B cell (primary cell): ENCODE measurements at places on chromosomes 7 and 10. TPM values are rescaled to one million over a fixed set of nuclear protein-coding genes. Genes with fewer than 3 reads are reported as not detected.

GRCh38 chr7:28168393-28169158 is 12.0 kb downstream of the JAZF1 start:
- peak; percentile 75 for DNase-seq

DNA sequence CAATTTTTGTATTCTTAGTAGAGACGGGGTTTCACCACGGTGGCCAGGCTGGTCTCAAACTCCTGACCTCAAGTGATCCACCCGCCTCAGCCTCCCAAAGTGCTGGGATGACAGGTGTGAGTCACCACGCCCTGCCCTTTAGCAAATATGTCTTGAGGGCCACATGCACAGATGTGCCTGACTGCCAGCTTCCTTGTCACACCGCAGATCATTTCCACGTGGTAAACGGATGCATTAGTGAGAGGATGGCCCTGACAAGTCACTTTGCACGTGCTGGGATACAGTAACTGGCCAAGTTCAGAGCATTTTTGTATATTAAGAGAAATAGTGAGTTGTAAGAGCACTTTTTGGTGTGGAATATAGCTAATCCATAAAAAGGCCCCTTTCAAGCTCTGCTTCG is 44.3 kb upstream of the FAM180A start:
- DNase-seq: no peak

GRCh38 chr10:112295853-112296830 is 12.9 kb downstream of the TECTB start:
- DNase-seq: no peak

CNOT4 gene
- 9.8 and 10.7 TPM in 2 replicates for polyA plus RNA-seq

DNA sequence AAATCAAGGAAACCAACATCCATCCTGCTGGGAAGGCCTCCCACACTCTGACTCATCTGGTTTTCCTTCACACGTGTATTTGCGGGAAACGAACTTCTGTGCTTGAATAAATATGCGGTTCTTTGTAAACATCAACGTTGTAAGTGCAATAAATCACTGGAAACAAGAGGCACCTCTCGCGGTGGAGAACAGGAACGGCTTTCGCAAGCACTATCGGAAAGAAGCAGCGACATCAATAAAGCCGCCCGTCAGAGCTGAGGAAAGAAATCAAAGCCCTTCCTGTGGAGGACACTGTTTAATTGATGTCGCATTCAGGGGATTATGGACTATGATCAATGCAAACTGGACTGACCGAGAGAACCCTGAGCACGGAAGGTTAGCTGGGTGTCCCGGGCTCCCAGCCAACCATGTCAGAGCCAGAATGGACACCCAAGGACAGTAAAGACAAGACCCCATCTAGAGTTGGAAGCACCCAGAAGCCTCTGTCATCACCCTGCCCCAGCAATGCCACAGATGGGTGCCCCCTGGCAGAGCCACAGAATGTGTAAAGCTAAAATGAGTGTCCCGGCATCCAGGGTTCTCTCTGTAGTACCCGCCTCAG is 37.6 kb downstream of the OAT start:
- DNase-seq: no peak

DNA sequence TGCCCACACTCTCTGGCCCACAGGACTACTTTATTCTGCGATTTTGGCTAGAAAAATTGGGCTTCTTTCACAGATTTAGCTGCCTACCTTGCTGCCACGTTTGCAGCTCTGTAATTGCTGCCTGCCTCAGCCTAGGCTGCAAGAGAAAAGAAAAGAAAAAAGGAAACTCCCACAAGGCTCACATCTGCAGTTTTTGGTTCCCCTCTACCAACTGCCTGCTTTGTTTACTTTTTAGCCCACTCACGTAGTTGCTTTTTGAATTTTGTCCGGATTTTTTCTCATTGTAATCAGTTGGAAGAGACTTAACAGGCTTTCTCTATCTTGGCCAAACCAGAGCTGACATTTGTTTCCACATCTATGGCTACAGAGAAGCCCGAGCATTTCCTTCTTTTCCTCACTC is 24.3 kb downstream of the SUN3 start:
- no peak for DNase-seq

- no peak for DNase-seq
Measured at GRCh38 chr7:127865466-127865865, 165.8 kb downstream of the LRRC4 start.

GRCh38 chr7:69772718-69773436 is 174.6 kb downstream of the AUTS2 start:
- DNase-seq: no peak

ITGB8 gene
- 0.01 and 0.06 TPM in 2 replicates for polyA plus RNA-seq

ZNF804B gene
- not detected in 2 replicates for polyA plus RNA-seq

DNA sequence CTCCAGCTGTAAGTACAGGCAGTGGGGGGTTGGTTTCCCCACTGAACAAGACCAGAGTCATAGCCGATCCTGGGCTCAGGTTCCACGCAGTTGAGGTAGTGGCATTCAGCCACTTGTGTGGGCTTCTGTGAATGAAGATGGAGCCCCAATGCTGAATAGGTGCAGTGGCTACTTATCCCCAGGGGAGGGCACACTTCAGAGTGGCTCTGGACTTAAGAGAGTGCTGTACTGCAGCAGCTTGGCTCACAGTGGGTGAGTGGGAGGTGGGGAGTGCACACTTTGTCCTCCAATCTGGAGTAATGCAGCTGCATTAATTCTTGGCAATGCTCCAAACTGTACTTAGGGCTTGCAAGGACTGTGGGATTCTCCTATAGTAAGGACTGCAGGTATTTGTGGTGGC is 81.9 kb downstream of the BUB3 start:
- no peak for DNase-seq

DNA sequence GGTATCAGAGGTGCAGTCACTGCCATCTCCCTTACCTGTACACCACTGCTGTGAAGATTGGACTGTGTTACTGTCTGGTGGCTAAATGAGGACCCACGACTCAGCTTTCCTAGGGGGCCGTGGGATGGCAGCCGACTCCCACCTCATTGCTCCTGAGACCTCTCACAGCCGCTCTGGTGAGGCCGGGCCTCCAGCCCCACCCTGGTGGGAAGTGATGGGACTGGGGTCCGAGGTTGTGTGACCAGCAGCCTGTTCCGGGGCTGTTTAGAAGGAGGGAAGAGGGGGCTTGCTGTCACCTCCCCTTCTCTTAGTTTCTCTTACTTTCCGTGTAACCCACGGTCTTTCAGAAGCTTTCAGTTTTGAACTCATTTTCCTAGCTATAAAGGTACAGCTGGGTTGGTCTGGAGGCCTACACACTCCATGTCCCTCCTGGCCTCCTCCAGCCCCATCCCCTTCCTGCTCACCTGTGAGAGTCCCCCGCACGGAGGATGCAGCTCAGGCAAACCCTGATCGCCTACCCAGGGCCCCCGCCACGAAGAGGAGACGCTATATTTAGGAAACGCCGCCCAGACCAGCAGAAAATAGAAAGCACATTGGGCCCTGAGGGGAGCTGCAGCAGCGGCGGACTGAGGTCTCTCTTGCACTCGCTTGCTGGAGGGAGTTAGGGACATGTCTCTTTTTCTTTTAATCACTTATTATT is 4.6 kb downstream of the EMX2 start:
- DNase-seq: no peak

DNA sequence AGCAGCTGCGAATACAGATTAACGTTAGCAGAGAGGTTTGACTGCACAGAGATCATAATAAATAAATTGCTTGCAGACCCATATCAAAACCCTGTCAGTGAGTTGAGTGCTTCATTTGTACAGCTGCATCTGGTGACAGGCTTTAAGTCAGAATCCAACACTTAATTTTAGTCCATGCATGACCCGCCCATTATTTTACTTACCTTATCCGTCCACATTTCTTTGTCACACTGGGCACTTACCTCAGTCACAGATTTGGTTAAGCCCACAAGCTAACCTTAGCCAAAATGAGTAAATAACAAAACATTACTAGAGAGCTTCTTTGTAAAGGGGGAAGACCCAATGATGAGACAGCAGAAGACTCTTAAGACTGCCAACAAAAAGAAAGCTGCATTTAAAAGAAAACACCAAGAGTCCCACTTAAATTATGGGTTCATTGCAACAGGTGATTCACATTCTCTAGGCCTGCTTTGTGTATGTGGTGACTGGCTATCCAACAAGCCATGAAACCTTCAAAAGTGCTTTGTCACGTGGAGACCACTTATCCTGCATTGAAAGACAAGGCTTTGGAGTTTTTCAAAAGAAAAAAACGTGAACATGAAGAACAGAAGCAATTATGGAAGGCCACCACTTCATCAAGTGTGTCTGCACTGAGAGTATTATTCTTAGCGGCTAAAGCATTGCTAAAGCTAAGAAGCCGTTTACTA is 32.2 kb downstream of the PHTF2 start:
- no peak for DNase-seq
